Hippocampal formation (tissue), 2 donors: ENCODE measurements at places on chromosomes 1 and 21.

- DNase-seq, result no peak
Measured at GRCh38 chr1:61444288-61444687, 280.7 kb downstream of the TM2D1 start.

DNA sequence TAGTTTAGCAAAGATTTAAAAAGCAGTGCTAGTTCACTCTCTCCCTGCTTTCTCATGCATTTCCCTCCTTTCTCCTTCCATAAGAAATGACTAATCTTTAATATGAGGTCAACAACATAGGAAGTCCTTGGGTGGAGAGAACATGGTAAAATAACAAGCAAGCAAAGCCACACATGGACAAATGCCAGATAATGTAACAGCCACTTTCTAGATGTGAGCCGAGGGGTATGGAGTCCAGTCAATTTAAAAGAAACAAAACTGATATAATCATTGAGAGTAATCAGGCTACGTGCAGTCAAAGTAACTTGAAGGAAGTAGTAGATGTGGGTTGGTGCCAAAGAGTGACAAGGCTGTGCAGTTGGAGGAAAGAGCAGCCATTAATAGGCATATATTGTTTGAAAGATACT is 69.6 kb downstream of the DUSP10 start:
- DNase-seq, result no peak

- no peak for DNase-seq
Measured at GRCh38 chr1:30728340-30728739, 5.0 kb upstream of the MATN1 start.

GRCh38 chr21:15754640-15755039 is 24.9 kb downstream of the USP25 start:
- DNase-seq, result no peak

GRCh38 chr21:40445349-40445921 is 401.5 kb downstream of the DSCAM start:
- no peak for DNase-seq

GRCh38 chr1:201192261-201192788 is 1.7 kb downstream of the IGFN1 start:
- DNase-seq, result no peak

GRCh38 chr1:221392453-221392852 is 349.4 kb downstream of the DUSP10 start:
- DNase-seq, result no peak

GRCh38 chr1:206001476-206001888 is 1.7 kb downstream of the RAB7B start:
- DNase-seq, result peak; percentile 30

DNA sequence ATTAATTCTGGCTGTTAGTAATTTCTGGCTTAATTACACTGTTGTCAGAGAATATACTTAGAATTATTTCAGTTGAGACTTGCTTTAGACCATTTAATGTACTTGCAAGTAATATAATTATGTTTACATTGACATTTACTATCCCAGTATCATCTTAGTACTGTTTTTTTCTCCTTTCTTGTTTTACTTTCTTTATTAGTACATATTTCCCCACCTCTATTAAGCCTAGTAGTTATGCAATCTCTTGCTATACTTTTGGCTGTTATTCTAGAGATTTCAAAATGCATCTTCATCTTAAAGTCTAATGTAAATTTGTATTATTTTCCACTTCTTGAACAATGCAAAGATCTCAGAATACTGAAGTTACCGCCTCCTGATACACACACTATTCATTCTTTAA is 24.4 kb downstream of the BRWD1 start:
- no peak for DNase-seq

DNA sequence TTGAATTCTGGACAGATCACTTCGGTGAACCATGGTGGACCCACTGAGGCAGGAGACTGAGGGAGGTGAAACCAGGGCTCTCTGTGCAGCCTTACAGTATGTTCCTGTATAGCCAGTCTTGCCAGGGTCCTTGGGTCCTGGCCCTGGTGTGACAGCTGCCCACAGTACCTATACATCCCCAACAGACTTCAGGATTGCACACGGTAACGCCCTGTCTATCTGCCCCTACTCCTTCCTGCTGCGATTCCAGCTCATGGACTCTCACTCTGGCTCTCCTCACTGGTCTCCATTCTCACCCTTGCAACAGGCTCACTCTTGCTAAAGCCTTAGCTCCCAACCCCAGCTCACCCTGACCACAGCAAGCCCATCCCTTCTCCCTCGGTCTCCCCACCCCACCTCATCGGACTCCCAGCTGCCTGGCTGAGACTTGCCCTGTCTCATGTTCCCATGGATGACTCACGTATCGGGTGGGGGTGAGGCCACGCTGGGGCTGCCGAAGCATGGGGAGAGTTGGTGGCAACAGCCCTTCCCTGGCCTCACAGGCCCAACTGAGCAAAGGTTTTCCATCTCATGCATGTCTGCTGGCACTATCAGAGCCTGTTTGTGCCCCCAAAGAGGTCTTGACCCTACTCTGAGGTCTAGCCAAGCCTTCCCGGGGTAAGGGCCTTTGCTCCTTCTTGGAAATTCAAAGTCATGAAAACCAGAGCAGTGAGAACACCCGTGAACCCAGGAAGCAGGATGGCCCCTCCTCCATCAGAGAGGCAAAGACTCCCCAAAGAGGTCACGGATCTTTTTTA is 7.1 kb downstream of the PHLDA3 start:
- DNase-seq, result peak; percentile 42

DNA sequence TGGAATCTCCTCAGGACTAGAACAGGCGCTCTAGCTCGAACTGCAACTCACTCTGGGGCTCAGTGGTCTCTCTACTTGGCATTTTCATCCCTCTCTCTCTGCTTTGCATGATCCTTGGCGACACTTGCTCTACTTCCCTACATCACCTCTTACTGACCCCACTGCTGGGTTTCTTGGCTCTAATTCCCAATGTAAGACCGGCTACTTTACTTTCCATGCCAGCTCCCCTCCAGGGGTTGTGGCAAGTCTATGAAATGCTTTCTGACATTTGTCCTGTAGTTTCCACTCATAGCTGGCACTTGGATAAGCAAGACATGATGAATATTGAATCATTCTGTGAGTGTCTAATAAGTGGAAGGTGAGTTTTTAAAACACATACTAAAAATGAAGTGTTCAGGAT is 292.3 kb downstream of the USP25 start:
- no peak for DNase-seq

- DNase-seq, result no peak
Measured at GRCh38 chr1:243921111-243921510, 71.1 kb upstream of the AKT3 start.

GRCh38 chr1:40983286-40983685 is 3.8 kb downstream of the CTPS1 start:
- DNase-seq, result no peak

DNA sequence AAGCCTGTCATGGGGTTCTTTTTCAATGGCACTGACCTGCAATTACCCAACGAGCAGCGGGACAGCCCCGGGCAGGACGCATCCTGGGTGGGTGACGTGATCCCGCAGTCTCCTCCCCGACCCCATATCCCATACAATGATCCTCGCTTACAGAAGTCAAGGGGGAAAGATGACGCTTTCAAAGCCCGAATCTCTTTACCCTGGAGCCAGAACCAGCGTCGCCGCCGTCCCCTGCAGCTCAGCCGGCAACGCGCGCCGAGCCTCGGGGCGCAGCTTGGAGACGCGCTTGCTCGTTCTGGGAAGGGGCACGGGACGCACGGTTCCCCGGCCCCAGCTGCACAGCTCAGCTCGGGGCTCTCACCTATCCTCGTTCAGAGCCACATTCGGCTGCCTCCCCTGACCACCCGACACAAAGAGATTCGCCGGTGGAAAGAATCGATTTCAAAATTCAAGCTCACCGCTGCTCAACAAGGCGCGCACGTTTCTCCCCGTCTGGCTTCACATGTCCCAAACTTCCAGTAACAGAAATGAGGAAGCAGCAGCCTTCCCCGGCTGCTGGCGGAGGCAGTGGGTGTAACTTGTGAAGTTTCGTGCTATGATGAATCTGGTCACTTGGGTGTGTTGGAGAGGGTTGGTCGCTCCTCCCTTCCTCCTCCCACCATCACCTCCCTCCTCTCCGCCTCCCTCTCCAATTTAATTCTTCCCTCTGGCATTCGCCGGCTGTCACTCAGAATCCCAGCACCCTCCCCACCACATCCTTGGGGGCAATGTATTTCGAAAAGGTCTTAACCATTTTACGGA is at the start of gene TIAM1:
Gene TIAM1 (minus strand): TSS at position 582 of the 801 bp plus-strand sequence. CDS start 77,289 bp downstream, outside the sequence.
- DNase-seq, result peak; percentile 43
